ENCODE measurements at places on chromosomes 5 and 9.

DNA sequence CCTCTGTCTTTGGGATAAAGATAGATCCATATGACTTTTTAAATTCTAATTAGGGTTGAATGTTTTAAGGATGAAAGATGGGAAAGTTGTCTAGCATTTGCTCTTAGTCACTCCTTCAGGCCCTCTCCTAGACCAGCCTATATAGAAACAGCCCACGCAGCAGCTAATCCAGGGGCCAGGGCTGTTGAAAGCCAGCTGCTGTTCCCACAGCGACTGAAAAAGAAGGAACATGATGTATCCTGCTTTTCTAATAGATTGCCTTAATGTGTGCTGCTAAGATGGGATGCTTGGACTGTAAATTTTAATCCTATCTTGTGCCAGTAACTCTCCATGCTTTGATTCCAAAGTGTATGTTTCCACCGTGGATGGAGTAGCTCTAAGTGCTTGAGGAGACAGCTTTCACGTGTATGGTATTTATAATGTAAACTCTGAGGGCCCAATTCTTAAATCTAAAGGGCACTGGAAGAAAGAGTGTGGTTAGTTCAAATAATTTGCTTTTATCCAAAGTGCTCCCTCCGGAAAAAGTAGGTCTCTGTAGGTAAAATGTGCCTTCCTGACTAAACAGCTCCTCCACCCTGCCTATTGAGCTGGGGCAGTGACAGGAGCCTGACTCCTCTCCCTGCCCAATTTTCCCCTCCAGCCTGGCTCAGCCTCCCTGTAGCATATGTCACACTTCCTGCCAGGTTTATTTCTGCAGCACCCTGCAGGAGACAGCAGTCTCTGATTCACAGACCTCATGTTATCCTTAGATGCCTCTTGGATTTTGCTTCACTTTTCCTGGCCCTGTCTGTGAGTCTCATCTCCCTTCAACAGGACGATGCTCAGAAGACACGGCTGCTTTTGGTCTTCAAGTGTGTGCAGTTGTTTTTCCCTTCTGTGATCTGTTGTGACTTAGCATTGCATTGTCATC, 33.2 kb downstream of the SLC36A1 start:
- DNase-seq, result no peak

GRCh38 chr5:159503236-159503635, 172.9 kb upstream of the IL12B start:
- no peak for DNase-seq

GRCh38 chr5:88687373-88687911, 195.5 kb downstream of the MEF2C start:
- no peak for DNase-seq

- DNase-seq, result no peak
Measured at GRCh38 chr5:44389090-44389822, at the start of gene FGF10. Gene FGF10, minus strand, starts transcription at chr5:44389420. Its CDS starts 738 bp downstream, at chr5:44388682.

- DNase-seq, result no peak
Measured at GRCh38 chr5:41112486-41113455, 41.6 kb upstream of the MROH2B start.
